Stimulated activated CD4-positive, alpha-beta T cell treated with anti-CD3 and anti-CD28 coated beads, Interleukin-2, amount 100 ng/mL, for 24 hours (primary cell): ENCODE measurements at places on chromosomes 2 and 18.
A peak's percentile ranks its signal among the peaks of the same experiment; 100 is the strongest.

DNA sequence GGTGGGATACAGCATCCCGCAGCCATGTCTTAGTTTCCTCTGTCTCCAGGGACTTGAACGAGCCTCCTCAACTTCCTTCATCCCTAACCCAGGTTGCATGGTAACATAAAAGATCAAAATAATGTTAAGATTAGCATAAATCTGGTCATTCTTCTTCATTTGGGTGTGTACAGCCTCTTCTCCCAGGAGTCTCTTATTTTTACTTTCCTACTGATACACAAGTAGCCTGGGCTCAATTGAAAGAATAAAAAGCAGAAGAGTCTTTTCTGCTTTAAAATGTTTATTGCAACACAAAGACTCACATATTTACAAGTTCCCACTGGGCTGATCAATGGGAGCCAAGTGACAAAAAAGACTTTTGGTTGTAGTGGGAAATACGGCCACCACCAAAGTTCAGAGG lies 137.9 kb upstream of the PID1 start:
- no peak for DNase-seq

GRCh38 chr2:46569061-46569560 lies 89.7 kb downstream of the TMEM247 start:
- no peak for DNase-seq

DNA sequence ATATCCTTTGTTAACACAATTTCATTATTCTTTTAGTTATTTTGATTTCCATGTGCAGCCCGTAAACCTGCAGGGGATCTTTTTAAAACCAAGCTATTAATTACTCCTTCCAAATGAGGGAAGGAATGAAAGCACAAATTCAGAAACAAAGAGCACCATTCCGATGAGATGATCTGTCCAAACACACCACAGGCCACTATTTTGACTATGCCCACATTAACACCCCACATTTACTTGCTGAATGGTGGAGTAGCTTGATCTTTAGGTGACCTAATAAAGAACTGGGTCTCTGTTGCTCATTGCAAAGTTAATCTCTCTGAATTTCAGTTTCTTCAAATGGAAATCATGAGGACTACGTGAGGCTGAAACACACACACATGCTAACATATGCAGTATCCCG lies 218.0 kb downstream of the IRS1 start:
- DNase-seq = no peak

GRCh38 chr2:227460070-227460485 lies 11.9 kb upstream of the AGFG1 start:
- peak; percentile 73 for DNase-seq

GRCh38 chr2:169360984-169361705 lies 1.2 kb downstream of the LRP2 start:
- no peak for DNase-seq

DNA sequence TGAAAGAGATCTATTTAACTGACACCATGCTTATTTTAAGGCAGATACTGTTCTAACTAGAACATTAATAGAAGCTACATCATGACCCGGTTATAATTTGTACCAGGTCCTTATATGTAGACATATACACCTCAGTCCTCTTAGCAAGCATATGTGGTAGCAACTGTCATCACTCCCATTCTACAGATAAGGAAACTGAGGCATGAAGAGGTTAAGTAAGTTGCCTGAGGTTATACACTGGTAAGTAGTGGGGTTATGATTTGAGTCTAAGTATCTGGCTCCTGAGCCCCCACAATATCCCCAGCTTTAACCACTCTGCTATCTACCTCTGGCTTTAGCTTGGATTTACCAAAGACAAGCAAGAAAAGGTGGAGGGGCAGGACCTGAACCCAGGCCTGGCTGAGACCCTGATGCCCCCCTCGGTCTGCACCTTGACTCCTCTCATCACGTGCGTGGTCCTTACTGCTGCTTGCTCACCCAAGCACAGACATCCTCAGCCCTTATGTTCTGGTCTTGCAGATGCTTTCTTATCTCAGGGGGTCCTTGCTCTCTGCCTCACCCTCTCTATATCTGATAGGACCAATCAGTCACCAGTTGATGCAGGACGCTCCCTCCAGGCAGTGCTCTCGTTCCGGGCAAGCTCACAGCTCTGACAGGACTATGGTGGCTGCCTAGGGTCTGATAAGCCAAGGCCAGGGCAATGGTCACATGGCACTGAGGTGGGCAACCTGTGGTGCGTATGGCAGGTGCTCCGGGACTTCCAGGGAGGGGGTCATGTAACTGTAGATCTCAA lies 4.0 kb downstream of the DYSF start:
- DNase-seq = no peak

DNA sequence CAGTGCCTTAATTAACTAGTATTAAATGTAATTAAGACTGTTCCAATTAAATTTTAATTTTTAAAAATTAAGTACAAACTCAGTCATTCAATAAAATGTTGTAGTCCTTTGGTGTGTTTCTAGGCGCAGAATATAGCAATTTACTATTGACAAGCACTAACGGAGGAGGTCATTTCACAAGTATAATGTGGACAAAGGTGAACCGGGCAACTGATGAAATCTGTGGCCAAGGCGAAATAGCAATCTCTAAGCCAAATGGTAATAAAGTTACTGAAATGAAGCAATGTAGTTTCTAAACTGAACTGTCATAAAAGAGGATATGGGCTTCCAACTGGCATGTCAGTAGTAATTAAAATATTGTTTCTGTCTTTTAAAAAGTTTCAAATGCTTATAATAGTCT lies 27.5 kb downstream of the FIGN start:
- no peak for DNase-seq

DNA sequence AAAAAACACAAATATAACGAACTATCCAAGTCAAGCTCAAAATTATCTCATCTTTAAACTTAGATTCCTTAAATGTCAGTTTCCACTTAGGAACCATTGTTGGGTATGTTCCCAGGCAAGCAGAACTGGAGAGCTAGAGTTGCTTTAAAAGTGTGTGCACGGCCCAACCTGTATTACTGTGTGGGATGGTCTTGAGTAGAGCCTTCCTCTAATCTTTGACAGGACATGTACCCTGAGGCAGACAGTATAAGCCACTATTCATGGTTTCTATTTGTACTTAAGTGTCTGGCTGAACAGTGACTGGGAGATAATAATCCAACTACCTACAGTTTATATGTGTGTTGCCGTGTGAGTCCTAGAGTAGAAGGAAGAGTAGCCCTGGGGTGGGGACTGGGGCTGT lies 239.7 kb downstream of the GPD2 start:
- DNase-seq = no peak

DNA sequence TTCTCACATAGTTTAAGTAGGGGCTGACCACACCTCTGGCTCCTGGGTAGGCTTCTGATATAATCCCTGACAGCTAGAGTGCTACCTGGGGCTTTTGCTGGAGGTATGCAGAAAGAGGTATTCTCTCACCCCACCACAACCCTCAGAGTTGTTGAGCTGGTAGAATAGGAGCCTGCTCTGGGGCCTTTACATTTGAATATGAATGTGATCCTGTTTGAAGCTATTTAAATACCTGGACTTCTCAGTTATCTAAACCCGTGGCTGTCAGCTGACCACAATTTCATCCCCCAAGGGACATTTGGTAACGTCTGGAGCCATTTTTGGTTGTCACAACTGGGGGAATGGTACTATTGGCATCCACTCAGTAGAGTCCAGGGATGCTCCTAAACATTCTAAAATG lies 669.1 kb downstream of the SATB2 start:
- no peak for DNase-seq

DNA sequence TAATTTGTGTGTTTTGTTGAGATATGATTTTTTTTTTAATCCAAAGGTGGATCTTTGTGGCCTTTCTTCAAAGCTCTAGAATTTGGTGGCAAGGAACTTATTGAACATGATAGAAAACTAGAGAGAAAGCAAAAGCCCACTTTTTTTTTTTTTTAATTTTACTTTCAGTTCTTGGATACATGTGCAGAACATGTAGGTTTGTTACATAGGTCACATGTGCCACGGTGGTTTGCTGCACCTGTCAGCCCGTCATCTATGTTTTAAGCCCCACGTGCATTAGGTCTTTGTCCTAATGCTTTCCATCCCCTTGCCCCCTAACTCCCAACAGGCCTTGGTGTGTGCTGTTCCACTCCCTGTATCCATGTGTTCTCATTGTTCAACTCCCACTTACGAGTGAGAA lies 135.9 kb downstream of the RHBDD1 start:
- no peak for DNase-seq

DNA sequence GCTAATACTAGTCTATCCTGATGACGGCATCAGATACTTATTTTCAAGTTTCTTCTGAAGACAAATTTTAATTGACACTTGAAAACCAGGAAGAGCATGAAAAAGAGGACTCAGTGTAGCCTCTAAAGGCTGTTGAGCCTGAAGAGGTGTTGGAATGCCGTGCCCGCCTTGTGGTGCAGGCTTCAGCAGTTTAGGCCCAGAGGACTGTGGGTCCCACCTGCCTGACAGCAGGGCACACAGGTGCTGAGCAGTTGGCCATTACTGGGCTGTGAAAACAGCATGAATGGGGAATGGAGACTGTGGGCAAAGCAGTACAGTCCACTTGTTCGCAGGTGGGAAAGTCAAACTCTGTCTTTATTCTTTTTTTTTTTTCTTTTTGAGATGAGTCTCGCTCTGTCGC lies 49.8 kb upstream of the THOC1 start:
- no peak for DNase-seq

- no peak for DNase-seq
Measured at GRCh38 chr2:183035954-183036669, 2.1 kb downstream of the NCKAP1 start.

- DNase-seq = no peak
Measured at GRCh38 chr2:24509840-24510239, 18.8 kb downstream of the NCOA1 start.

DNA sequence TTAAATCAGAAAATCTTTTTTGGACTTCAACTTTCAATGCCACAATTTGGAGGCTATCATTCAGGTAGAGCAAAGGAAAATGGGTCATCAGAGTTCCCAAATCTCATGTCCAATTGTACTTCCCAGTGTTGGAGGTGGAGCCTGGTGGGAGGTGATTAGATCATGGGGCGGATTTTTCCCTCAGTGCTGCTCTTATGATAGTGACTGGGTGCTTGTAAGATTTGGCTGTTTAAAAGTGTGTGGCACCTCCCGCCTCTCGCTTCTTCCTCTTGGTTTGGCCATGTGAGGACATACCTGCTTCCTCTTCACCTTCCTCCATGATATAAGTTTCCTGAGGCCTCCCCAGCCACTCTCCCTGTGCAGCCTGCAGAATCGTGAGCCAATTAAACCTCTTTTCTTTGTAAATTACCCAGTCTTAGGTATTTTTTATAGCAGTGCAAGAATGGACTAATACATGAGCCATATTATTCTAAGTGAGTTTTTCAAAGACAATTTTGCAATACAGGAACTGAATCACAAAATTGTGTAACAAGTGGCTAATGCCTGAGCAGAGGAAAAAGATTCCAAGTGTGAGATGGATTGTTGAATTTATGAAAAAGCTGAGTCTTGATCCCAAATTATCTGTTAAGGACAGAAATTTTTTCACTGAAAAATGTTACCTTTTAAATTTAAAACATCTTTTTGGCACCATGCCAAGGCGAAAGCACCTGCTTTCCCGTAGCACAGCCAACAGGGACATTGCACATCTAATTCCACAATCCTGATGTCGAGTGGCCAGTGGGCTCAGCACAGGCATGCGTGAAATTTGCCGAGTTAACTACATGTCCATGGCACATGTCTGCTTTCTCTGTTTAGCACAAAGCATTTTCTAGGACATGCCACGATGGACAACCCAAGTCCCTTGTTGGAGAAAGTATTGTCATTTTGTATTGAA lies 150.9 kb downstream of the COL6A3 start:
- DNase-seq = no peak

GRCh38 chr2:9441556-9441955 lies 18.1 kb downstream of the CPSF3 start:
- DNase-seq = no peak

DNA sequence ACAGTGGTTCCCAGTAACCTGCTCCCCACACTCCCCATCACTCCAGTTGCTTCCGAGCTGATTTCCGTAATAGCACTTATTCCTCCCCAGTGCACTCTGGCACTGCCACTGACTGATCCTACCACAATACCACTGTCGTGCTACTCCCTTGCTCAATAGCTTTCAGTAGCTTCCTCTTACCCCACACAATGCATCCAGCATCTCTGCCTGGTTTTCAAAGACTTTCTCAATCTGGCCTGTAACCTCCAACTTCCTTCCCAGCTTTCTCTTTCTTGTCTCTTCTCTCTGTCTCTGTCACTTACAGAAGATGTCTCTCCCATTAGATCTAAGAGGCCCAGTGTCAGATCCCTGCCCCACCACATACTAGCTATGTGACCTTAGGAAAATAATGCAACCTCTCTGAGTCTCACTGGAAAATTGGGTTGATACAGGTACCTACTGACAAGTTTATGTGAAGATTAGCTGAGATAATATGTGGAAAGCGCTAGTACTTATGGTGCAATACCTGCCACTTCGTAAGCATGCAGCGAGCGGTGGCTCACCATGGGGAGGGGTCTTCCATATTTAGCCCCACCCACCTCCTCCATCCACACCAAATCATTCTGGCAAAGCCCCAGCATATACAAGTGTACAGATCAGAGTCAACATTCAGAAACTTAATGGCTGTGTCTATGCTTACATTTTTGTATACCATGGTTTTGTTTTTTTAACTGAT lies 36.7 kb downstream of the SFXN5 start:
- DNase-seq = no peak

DNA sequence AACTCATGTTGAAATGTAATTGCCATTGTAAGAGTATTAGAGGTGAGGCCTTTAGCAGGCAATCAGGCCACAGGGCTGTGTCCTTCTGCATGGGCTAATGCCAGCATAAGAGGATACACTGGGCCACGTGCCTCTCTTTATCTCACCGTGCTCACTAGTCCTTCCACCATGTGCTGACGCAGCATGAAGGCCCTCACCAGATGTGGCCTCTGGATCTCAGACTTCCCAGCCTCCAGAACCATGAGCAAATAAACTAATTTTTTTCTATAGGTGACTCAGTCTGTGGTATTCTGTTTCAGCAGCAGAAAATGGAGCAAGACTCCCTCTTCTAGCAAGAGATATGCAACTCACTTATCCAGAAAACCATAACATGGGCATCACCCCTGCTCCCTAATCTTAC lies 149.7 kb upstream of the ZNF236 start:
- no peak for DNase-seq

GRCh38 chr18:77054606-77055428 lies 77.8 kb downstream of the MBP start:
- DNase-seq = peak; percentile 77

- DNase-seq = no peak
Measured at GRCh38 chr2:179671043-179671981, 190.1 kb downstream of the ZNF385B start.

- DNase-seq = no peak
Measured at GRCh38 chr2:236092714-236093113, 75.5 kb downstream of the GBX2 start.

GRCh38 chr2:70767079-70767698 lies 811 bp downstream of the ADD2 start:
- no peak for DNase-seq

- no peak for DNase-seq
Measured at GRCh38 chr2:59195851-59196250, 954.7 kb upstream of the FANCL start.
